Lung microvascular endothelial cell (primary cell): ENCODE measurements at places on chromosomes 7 and 10. TPM values are rescaled to one million over a fixed set of nuclear protein-coding genes. Genes with fewer than 3 reads are reported as not detected.

Gene SLC26A3
- not detected in 2 replicates for total RNA-seq

DNA sequence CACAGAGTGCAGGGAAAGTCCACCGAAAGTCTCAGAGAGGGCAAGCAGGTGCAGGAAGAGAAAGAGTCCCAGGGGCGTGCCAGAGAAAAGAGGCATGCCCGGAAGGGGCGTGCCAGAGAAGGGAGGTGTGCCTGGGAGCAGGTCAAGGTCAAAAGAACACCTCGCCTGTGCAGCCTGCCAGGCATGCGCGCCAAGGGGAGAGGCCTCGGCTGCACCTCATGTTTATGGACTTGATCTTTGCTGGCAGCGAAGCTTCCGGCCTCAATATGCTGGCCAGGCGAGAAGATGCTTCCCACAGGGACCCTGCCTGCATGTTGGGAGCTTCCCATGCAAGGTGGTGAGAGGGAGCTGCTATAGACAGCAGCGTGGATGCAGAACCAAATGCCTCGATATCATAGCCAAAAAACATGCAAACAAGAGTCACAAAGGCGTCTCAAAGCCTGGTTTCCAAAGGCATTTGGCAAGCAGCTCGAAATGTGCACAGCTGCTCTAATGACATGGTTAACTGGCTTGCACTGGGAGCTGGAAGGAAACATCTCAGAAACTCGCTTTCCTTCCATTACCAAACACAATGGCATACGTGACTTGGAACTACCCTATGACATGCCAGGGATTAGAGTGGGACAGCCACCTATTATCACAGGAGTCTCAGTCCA is 192.5 kb upstream of the PPP2R2D start:
- no peak for DNase-seq

GRCh38 chr10:99555825-99556523 is 23.2 kb downstream of the NKX2-3 start:
- no peak for DNase-seq

DNA sequence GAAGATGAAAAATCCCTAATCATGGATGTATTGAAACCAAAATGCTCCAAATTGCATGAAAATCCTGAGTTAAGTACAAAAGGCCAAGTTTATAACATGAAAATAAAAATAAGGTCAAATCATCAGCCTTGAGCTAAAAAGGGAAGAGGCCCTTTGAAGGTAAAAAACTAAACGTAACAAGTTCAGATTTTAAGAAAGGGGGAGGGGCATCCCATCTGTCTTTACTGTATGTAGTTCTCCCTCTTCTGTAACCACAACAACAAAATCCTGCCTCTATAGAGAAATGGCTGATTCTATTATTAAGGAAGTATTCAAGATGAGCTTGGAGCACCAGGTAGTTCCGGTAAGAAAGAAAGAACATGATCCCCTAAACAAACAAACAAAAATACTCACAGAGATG is 64.7 kb downstream of the TPK1 start:
- no peak for DNase-seq

- DNase-seq = no peak
Measured at GRCh38 chr7:93238748-93239147, 6.6 kb downstream of the VPS50 start.

DNA sequence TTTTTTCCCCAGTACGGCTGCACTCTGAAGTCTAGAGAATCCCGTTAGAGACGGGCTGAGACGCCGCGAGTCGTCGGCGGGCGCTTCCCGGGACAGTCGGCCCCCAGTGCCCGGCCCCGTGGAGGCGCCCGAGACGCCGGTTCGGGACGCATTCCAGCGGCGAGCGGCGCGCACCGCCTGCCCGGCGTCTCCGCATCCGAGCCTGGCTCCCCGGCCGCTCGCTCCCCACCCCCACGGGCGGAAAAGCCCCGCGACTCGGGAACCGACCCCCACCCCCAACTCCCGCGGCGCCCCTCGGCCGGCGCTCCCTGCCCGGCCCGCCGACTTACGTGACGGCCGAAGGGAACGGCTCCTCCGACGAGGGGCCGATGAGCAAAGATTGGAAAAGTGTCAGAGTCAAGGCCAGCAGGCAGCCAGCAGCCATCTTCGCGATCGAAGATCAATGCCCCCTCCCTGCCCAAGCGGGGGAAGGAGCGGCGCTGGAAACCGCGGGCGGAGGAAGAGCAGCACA is 486 bp downstream of the CACNA2D1 start:
- peak; percentile 35 for DNase-seq
